ENCODE measurements at places on chromosomes 6 and 20. TPM values are rescaled to one million over a fixed set of nuclear protein-coding genes. Genes with fewer than 3 reads are reported as not detected.
A peak's percentile ranks its signal among the peaks of the same experiment; 100 is the strongest.

DNA sequence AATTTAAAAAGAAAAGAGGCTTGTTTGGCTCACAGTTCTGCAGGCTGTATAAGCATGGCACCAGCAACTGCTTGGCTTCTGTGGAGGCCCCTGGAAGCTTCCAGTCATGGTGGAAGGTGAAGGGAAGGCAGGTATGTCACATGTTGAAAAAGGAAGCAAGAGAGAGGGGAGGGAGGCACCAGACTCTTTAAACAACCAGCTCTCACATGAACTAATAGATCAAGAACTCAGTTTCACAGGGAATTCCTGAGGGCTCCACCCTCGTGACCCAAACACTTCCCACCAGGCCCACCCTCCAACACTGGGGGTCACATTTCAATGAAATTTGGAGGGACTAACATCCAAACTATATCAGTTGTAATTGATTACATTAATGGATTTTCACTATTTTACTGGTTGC, 127.9 kb upstream of the MLIP start:
- no peak for DNase-seq

GRCh38 chr6:167750956-167751358, 75.8 kb upstream of the AFDN start:
- DNase-seq, result no peak

DNA sequence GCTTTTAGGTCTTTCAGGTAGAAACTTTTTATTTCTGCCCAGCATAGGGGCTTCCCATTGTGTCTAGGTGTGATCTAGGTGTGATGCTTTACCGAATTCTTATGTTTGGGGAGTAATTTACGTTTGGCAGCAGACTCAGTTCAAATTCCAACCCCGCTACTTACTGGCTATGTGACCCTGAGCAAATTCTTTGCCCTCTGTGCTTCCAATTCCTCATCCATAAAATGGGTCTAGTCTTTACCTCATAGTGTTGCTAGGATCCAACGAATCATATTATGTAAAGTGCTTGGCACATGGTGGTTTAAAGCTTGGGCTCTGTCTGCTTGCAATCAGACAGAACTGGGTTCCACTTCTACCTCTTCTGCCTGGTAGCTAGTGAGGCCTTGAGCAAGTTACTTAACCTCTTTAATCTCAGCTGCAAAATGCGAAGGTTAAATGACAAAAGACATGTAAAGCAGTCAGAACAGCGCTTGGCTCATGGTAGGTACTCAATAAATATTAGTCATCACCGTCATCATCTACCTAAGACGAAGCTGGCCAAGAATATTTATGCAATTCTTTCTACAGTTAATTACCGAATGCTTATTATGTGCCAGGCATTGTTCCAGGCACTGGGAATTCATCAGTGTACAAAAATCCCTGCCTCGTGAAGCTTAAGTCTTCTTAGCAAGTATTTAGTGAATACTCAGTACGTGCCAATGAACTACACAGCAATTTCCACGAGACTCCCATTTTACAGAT, 1.0 kb downstream of the NSFL1C start:
- no peak for DNase-seq

DNA sequence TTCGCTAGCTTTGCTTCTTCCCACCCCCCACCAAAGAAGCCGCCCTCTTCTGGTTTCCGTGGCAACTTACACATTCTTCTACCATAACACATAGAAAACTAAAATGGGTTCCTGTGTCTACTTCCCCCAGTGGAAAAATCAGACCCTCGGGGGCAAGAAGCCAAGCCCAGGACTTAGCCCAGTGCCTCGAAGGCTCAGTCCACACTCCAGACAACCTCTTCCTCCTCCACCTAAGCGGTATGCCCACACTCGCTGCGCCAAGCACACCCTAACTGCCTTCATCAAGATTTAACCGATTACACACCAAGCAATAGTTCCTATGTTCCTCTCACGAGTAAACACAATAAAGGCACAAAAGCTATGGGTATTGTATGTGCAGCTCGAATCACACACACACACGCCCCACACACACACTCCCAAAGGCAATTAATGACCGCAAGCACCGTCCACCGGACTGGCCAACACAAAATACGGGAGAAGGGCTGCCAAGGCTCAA, 537 bp downstream of the PPIL4 start:
- peak; percentile 84 for DNase-seq

DNA sequence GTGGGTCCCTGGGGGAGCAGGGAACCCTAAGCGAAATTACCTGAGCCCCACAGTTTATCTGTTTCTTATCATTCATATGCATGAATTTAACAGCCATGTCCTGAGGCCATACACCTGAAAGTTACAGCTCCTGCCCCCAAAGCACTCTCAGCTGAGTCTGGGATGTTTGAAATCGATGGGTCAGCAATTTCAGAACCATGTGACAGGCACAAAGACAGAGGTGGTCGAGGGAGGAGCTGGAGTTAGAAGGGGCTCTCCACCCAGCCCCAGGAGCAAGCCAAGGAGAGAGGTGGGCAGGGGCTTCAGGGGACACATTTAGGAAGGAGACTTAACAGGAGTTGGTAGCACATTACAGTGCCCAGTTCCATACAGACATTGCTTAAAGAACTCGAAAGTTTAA, 14.9 kb downstream of the TTBK1 start:
- DNase-seq, result no peak

DNA sequence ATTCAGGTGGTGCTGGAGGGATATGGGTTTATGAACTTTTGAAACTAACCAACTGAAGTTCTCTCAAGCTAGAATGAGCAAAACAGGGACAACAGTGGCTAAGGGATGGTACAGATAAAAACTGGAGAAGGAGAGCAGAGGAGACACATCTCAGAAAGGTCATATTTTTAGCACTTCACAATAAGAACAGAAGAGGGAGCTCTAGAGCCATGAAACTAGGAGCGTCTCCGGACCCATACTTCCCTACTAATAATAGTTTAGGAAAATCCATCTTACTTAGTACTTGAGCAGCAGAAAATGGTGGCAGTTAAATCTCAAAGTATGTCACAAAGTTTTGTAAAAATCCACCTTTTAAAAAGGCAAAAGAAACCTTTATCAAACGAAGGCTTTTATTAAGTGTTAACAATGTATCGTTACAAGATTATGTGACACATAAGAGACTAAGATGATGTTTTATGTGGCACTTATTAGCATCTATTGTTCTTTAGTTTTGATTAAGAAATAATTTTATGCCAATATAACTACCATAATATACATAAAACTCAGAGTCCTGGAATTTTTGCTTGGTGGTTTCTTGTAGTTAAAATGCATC, 278.6 kb downstream of the TBC1D32 start:
- peak; percentile 28 for DNase-seq

- no peak for DNase-seq
These were observed 12.7 kb upstream of the RAMACL start for GRCh38 chr6:166599205-166599604.

DNA sequence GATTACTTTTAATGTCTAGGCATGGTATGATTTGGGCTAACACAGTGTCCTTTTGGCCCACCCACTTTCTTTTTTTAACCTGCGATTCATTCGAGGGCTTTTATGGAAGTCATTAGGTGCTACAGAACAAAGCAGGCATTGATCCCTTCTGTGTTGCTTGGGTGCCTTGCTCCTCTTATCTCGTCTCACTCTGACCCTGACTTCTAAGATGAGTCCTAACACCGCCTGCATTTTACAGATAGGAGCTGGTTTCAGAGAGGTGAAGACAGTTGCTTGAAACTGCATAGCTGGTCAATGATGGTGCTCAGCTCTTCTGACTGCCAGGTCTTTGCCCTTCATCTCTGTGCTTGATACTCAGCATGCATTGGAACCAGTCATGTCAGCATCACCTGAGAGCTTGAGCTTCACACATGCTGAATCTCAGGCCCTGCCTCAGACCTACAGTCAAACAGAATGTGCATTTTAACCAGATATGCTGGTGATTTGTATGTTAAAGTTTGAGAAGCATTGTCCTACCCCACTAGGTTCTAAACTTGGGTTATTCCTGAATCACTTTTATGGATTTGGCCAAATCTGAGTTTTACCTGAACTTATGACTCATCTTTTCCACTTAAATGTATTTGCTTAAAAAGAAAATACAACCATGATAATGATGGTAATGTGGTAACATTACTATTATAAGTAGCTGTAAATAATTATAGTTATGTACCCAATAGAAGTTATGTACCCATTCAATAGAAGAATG, 142.3 kb downstream of the PLCB4 start:
- no peak for DNase-seq

DNA sequence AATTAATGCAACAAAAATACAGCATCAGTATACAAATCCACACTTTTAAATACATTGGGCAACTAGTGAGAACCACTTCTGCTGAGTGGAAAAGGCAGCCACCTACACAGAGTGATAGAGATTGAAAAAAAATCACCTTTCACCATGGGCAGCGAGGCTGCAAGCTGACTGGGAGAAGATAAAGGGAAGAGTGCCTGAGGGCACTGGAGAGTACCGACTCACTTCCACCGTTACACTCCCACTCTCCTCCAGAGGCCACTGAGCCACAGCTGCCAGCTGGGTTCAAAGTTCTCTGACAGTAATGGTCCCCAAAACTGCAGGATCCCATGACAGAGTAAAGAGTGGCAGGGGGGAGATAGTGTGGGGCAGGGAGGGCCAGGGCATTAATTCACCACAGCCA, 24.1 kb downstream of the PXT1 start:
- no peak for DNase-seq

GRCh38 chr6:1406306-1407072, 17.1 kb downstream of the FOXF2 start:
- DNase-seq, result no peak

GRCh38 chr20:57801581-57801980, 91.8 kb upstream of the PMEPA1 start:
- no peak for DNase-seq

- no peak for DNase-seq
These were observed 14.0 kb upstream of the BTN3A2 start for GRCh38 chr6:26350858-26351543.

- no peak for DNase-seq
These were observed 45.6 kb downstream of the DUSP22 start for GRCh38 chr6:337805-338368.

- no peak for DNase-seq
These were observed 81.1 kb downstream of the RIPOR3 start for GRCh38 chr20:50610212-50610718.

- no peak for DNase-seq
These were observed 12.8 kb downstream of the PFDN4 start for GRCh38 chr20:54220722-54221121.

GRCh38 chr20:38880952-38881735, 45.1 kb upstream of the FAM83D start:
- DNase-seq, result no peak

- no peak for DNase-seq
These were observed 122.4 kb downstream of the MCHR2 start for GRCh38 chr6:99871641-99872040.

DNA sequence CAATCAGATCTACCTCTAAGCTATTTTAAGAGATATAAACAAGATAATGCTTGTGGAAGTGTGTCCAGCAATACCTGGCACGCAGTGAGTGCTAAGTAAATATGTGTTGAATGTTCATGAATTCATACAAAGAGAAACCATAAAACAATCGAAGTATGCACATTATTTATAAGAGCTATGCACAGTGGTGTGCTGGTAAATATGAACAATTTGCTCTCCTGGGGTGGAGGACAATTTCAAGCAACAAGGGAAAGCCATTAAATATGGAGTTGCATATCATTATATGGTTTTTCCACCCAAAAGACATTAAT, 526.6 kb upstream of the MARCKS start:
- no peak for DNase-seq

- no peak for DNase-seq
These were observed 60.2 kb downstream of the CTCFL start for GRCh38 chr20:57464642-57465211.

- no peak for DNase-seq
These were observed 5.5 kb upstream of the OOEP start for GRCh38 chr6:73375216-73375615.

DNA sequence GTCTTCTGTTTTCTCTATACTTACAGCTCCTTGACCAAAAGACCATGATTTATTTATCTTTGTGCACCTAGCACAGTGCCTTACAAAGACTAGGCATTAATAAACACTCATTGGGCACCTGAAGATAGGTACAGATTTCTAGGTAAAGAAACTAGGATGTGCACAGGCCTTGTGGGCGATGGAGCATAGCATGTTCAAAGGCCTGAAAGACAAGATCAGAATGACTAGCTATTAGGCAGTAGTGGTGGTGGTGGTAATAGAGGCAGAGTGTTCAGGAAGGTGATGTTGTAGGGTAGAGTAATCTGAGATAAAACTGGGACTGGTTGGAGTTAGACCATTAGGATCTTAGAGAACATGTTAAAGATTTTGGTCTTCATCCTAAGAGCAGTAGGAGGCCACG, 3.9 kb downstream of the TXLNB start:
- no peak for DNase-seq

GRCh38 chr6:24016286-24016685, 109.7 kb upstream of the NRSN1 start:
- no peak for DNase-seq

DNA sequence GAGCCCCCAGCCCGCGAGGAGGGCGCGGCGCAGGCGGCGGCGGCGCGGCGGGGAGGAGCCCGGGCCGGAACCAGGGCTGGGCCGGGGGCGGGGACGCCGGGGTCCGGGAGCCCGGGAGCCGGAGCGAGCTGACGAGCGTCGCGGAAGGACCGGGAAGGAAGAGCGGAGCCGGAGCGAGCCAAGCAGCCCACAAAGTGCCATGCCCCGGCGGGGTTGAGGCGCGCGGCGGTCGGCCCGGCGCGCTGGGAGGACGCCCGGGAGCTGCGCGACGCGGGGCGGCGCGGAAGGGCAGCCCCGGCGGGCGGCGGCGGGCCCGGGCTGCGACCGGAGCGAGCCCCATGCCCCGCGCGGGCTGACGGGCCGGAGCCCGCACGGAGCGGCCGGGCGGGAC, 289 bp downstream of the FOXP4 start:
- no peak for DNase-seq

Gene NHSL1
- total RNA-seq, result 0.58 TPM

Gene SCRT2
- not detected for total RNA-seq

Gene WFDC9
- total RNA-seq, result not detected

Gene RGS17
- not detected for total RNA-seq

Gene BPIFA1
- not detected for total RNA-seq

Gene SMIM26
- total RNA-seq, result 60.2 TPM

Gene ADGRB3
- total RNA-seq, result not detected

Gene CST5
- total RNA-seq, result not detected

Gene LINC00237
- total RNA-seq, result not detected

Gene MACROD2
- not detected for total RNA-seq

Gene L3MBTL1
- 18.3 TPM for total RNA-seq

Gene SIRPD
- total RNA-seq, result not detected

Measured in CD4-positive, alpha-beta memory T cell (primary cell).